ENCODE measurements at places on chromosomes 6 and 20.

DNA sequence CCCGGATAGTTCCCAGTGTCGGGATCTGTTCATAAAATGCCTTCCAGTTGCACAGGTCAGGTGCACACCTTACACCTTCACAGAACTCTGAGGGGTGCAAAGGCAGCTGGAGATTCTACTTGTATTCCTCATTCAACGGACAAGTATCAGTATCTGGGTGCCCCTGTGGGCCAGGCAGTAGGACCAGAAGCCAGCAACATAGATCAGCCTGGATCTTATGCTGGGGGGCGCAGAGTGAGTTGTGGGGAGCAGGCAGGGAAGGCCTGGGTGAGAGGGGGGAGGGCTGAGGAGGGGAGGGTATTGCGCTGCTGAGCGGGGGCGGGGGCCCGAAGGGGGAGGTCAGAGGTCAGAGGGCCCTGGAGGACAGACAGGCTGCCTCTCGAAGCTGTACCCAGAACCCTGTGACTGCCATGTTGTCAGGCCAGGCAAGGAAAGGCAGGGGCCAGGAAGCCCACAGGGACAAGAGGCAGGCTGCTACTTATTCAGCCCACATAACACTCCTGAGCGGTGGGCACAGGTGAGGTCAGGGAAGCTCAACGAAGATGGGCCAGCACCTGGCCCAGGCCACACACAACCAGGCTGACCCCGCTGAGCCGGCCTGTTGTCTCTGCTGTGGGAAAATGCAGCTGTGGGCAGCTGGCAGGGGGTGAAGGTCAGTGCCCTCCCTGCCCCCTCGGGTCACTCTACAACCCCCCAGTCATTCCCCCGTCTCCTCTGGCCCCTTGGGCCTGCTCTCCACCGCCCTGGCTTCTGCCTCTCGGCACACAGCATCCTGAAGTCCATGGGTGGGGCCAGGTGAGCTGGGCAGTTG, 1.1 kb downstream of the OPRL1 start:
- DNase-seq, result no peak

DNA sequence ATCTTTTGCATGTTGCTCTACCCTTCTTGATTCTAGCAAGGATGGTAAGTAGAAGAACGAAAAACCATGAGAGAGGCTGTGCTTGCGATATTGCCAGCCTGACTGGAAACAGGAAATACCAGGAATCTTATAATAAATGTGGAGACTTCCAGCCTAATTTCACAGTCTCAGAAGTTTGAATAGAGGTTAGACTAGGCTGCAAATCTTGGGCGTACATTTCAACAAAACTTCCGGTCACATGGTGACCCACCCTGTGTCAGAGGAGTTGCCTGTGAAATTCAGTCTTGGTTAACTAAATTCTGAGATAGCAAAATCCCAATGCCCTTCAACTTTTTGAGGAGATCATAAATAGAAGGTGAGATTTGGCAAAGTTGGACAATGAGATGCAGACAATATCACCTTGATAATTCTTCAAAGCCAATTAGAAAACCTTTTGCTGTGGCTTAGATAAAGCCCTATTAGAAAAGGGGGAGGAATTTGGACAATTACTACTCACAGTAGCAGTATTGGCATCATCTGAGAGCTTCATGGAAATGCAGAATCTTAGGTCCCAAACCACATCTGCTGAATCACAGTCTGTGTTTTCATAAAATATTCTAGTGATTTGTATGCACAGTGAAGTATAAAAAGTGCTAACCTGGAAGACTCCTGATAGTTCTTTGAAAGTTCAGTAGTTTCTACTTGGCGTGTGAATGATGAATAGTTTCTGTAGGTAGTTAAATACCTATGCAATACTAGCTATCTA, 262.0 kb upstream of the JAG1 start:
- no peak for DNase-seq

DNA sequence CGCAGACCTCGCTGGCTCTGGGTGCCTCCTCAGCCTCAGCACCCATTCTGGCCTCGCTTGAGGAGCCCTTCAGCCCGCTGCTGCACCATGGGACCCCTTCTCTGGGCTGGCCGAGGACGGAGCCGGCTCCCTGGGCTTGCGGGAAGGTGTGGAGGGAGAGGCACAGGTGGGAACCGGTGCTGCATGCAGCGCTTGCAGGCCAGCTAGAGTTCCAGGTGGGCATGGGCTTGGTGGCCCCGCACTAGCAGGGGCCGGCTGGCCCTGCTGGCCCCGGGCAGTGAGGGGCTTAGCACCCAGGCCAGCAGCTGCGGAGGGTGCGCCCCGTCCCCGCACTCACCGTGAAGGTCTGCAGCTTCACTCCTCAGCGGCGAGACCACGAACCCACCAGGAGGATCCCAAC, 30.4 kb downstream of the DEFB114 start:
- DNase-seq, result no peak

- no peak for DNase-seq
Measured at GRCh38 chr6:34300332-34300751, 51.5 kb upstream of the SMIM29 start.

DNA sequence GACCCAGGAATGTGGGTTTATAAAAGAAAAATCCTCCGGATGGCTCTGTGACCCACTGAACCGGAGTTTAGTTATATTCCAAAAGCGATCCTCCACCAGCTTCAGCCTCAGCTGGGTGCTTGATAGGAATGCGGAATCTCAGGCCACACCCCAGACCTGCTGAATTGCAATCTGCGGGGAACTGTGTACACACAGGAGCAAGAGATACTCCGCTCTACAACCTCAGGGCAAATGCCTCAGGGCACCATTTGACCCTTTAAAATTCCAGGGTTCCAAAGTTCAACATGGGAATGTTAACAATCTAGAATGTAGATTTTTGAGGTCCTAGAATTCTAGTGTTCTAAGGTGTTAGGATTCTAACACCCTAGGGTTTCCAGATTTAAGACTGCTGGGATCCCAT, 10.8 kb downstream of the BPIFA2 start:
- DNase-seq, result no peak

DNA sequence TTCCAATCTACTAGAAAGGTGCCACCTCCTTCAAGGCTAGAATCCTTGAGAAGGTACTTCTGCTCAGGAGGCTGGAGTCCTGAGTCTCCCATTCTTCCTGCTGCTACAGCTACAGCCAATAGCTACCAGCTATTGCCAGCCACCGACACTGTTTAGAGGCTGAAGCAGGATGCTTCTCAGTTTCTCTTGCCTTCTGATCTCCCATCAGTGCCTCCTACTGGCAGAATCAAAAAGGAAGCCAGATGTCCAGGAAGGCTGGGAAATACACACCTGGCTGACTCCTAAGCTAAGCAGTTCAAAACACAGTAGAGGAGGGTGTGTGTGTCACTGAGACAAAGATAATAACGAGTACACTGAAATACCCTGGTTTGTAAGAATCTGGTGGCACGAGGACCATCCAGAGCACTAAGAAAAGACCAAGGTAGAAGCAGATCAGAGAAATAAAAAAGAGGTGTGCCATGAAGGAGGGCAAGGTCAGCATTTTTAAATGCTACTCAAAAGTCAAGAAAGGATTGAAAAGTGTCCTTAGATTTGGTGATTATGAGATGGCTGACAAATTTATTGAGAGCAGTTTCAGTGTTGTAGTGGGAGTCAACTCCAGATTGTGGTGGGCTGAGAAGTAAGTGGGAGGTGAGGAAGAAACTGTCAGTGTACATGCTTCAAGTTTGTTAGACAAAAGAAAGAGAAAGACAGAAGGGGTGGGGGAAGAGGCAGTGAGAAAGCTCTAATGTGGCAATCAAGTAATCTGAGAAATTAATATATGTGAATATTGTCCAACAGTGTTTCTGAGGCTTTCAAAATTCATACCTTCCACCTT, 2.3 kb upstream of the HLA-DMA start:
- DNase-seq, result no peak

- DNase-seq, result no peak
Measured at GRCh38 chr6:148365041-148365440, 22.4 kb downstream of the SASH1 start.

GRCh38 chr20:60465439-60465838, 507.2 kb downstream of the CDH26 start:
- no peak for DNase-seq

- no peak for DNase-seq
Measured at GRCh38 chr6:1971612-1972011, 273.8 kb downstream of the GMDS start.

- no peak for DNase-seq
Measured at GRCh38 chr6:149855741-149856140, 8.4 kb downstream of the LRP11 start.

DNA sequence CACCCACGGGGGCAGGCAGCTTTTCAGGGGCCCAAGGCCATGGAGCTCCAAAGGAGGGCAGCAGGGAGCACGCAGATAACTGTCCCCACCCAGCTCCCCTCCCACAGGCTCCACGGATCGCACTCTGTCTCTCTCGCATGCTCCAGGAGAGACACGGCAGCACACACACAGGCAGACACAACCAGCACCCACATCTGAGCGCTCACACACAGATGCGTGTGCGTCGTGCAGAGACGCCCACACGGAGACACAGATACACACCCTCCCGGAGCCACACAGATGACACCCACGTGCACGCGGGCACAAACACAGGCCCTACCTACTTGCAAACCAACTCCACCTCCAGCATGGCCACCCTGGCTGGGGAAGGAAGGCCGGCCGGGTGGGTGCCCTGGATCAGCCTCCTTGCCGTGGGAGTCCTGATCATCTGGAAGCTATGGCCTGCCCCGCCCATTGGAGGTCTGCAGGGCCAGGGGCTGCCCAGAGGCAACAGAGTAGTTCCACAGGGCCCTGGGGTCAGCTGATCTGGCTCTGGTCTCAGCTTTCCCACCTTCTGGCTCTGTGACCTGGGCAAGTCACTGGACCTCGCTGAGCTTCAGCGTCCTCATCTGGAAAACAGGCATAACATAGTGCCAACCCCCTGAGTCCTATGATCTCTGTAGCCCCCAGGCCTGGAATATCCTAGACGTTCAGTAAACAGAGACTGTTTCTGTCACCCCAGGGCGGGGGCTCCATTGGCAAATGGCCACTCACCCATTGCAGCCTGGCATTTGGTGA, 31.5 kb downstream of the AAR2 start:
- no peak for DNase-seq

GRCh38 chr20:2671977-2672376, 8.0 kb upstream of the IDH3B start:
- DNase-seq, result no peak

DNA sequence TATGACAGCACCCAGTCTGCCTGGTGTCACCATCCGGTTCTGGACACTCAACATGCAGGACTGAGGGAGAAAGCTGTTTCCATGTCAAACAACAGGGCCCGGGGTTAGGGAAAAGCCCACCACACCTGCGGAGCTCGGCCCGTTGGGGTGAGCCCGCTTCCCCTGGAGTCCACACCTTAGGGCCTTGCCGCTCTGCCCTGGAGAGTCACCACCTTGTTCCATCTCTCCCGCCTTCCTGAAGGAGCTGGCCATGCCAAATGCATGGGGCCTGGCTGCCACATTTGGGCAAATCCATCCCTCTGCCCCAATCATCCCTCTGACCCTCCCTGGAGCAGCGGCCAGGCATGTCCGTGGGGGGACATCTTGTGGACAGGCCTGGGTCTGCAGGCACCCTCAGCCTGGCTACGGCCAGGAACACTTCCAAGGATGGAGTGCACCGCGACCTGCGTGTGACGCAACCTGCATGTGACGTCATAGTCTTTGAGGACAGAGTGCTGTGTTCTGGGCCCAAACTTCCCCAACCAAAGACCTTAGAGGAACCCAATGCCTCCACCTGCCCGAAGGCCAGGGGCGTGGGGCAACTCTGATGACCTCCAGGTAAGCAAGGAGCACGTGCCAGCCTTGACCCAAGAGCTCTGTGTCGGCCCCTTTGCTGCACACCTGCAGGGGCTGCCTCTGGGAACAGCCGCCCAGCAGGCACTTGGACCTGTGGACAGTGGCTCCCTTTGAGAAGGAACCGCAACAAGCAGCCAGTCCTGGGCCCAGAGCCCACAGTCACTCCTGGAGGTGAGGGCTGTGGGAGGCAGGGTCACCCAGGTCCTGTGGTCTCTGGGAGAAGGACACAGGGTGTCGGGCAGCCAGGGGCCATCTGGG, 1.7 kb downstream of the CABLES2 start:
- no peak for DNase-seq

DNA sequence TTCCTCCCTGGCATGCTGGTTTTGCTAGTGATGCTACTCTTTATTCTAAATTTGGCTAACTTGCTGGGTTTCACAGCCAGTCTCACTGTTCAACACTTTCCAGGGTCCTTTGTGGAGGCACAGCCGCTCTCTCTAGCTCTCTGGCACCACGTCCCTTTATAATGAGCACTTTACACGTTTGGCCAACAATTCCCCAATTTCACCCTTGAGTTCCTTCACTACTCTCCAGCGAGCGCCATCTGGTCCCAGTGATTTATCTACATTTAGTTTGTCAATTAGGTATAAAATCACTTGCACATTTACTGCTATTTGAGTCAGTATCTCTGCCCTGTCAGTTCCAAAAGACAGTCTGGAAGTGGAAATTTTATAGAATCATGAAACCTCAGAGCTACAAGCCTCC, 241.9 kb upstream of the MOCS1 start:
- no peak for DNase-seq

DNA sequence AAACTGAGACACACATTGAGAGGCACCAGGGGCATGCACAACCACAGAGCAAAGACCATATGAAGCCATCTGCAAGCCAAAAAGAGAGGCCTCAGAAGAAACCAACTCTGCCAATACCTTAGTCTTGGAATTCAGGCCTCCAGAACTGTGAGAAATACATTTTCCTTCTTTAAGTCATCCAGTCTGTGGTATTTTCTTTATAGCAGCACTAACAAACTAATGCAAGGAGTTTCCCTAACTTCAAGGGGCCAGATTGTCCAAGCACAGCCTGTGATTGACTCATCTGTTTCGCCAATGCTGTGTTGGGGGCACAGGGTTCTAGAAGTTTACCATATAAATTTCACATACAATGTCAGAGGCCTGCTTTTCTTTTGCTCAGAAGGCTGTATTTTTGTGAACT, 364.6 kb downstream of the GJA1 start:
- DNase-seq, result no peak

GRCh38 chr20:37395921-37396415, 50.0 kb downstream of the SRC start:
- DNase-seq, result peak; percentile 73

All from NCI-H1092 (cell line).